ENCODE measurements at places on chromosomes 12 and 14.

DNA sequence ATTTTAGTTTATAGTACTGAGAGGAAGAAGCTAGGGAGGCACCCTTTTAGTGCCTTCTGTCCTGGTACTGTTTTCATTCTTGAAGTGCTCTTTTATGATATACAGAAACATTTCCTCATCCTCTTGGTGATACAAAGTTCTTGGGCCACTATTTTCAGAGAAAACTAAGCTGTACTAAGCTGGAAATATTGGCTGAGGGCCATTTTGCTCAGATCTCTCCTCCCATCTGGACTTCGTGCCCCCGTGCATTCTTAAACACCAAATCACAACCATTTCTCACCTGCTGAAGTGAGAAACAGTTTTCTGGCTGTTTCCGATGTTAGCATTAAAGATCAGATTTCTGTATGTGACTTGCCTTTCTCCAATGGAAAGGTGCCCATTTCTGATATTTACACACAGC is 158.9 kb downstream of the FBXL14 start:
- no peak for DNase-seq

- DNase-seq: peak; percentile 39
Measured at GRCh38 chr12:120652656-120653435, 12.4 kb downstream of the CABP1 start.

- no peak for DNase-seq
Measured at GRCh38 chr12:50979369-50980052, 27.2 kb downstream of the HIGD1C start.

DNA sequence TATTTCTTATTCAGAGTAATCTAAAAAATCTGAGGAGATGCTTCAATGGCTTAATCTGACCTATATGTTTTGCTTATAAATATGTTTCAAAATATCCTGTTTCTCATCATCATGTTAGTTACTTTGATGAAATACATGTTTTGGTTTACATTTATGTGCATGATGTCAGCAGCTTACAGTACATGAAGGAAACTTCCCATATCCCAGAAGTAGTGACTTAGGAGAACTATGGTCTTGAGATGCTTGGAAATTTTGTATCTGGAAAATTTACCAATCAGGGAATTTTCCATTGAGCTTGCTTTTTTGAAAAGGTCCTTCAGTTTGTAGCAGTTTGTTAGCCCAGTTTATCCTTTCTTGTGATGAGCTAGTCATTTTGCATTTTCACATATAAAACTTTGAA is 73.3 kb downstream of the RASSF8 start:
- no peak for DNase-seq

GRCh38 chr12:76920172-76921099 is 41.6 kb upstream of the CSRP2 start:
- DNase-seq: no peak

DNA sequence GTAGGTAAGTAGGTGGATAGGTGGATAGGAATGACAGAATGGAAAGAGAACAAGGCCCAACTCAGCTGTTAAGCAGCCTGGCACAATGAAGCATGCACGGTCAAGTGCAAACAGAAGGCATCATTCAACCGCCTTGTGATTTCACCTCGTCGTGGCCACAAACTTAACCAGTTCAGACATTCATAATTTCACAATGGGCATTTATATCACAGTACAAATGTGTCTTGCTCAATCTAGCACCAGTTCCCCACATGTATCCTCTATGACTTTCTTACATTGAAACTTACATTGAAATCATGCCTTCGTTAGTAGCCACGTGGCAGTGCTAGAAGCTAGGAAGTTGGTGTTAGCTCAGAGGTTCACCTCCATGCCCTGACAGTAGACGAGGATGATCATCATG is 207.5 kb downstream of the ETV6 start:
- DNase-seq: no peak

GRCh38 chr12:80056845-80057244 is 42.5 kb upstream of the OTOGL start:
- DNase-seq: peak; percentile 74

DNA sequence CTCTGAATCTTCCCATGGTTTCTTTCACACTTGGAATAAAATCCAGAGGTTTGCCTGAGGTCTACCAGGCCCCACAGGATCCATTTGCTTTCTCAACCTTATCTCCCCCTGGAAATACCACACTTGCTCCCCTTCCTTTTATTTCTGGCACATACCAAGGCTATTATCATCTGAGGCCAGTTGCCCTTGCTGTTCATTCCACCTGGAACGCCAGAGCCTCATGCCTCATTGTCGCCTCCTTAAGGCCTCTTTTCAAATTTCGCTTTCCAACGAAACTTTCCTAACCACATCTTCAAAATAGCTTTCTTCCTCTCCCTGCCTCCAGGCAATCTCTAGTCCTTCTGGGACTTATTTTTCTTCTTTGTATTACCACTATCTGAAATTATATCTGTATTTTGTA is 11.2 kb upstream of the LRIG3 start:
- DNase-seq: peak; percentile 13

- DNase-seq: no peak
Measured at GRCh38 chr14:105862581-105863239, 336.3 kb downstream of the TMEM121 start.

- no peak for DNase-seq
Measured at GRCh38 chr14:102390064-102390855, 27.5 kb downstream of the TECPR2 start.

DNA sequence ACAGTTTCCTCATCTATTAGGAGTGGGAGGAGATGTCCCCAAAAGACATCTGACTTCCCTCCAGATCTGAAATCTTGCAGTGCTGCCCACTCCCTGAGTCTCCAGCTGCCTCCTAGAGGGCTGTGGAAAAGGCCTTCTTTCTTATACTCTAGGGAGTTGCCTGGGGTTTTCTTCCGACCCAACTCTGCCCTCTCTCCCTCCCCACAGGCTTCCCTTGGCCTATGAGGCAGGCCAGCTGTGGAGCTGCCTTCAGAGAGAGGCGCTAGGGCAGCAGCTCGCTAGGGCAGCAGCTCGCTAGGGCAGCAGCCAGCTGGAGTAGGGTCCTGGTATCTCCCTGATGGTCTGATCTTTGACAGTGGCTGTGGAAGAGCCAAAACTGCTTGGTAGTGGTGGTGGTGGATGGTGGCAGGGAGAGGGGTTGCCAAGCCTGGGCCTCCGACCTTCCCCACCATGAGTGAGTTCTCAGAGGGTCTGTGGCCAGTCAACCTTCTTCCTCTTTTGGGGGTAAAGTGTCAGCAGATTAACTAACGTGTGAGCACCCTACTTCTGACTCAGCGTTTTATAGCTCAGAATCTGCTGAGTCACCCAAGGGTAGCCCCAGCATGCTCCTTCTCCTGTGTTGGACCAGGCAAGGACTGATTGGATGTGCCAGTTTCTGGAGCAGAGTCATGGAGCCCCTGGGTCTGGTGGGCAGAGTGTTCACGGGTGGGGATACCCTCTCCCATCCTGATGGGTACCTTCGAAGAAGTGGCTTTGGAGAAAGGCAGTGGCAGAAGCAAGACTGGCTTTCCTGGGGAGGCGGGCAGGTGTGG is 2.3 kb downstream of the SLC48A1 start:
- no peak for DNase-seq

- no peak for DNase-seq
Measured at GRCh38 chr14:75879031-75879430, 102.8 kb downstream of the TGFB3 start.

GRCh38 chr12:121826318-121827150 is 22.7 kb downstream of the SETD1B start:
- no peak for DNase-seq

GRCh38 chr12:30880061-30880460 is 46.5 kb upstream of the TSPAN11 start:
- DNase-seq: peak; percentile 100

DNA sequence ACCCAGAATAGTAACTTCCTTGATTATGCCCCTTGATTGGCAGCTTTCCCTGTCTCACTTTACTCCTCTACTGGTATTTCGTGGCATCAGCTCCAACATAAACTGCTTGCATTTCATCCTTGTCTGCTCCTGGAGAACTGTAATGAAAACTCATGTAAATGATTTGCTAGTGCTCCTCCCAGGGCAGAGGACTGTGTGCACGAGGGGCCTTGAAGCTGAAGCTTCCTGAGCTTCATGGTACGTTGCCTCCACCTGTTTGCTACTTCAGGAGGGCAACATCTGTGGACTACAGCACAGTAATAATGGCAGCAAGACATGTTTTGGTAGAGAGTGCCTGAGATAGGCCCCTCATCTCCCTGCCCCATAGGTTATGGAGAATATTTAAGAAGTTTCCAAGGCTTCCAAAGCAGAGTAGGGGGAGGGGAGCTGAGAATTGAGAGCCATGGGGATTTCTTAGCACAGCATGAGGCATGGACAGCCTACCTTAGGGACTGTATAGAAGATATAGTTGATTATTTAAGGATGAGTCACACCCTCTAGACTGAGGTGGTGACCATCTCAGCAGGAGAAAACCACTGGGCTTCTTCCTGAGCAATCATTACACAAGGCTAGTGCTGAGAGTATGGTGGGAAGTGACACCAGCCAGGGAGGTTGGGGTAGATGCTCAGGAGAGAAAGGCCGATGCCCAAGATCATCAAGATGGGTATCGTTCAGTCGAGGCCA is 29.5 kb downstream of the CCDC198 start:
- DNase-seq: no peak

DNA sequence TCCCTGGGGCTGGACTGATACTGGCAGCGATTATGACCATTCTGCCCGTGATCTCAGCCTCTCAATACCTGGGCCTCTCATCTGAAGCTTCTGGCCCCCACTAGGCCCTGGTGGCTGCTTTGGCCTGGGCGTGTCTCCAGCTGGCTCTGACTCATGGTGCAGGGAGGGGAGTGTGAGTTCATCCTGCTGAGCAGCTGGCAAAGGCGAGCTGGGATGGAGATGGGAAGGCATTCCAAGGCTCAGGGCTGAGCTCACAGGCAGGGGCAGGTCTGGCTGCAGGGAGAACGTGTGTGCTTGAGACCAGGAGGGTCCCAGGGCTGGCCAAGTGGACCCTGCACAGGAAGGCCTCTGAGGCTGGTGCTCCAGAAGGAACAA is 221.8 kb downstream of the TMEM121 start:
- DNase-seq: peak; percentile 85

- peak; percentile 89 for DNase-seq
Measured at GRCh38 chr12:110073049-110073831, 24.9 kb upstream of the C12orf76 start.

- DNase-seq: no peak
Measured at GRCh38 chr14:71243697-71244096, 336.4 kb downstream of the PCNX1 start.

GRCh38 chr14:91830777-91831176 is 36.6 kb downstream of the TC2N start:
- DNase-seq: no peak

DNA sequence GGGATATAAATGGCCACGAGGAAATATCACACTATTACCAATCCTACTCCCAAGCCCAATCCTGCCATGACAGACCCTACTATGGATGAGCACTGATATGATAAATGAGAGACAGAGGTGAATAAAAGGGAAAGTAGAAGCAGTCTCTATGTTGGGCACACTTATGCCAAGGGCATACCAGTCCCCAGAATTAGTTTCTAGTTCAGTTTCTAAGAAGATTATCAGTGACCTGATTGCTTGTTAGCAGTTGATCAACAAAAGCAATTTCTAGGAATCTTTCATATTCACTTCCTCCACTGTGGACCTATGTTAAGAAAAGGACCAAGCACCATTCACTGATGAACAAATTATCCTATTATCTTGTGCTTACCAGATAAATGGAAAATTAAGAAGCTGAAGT is 20.0 kb downstream of the SCAF11 start:
- no peak for DNase-seq

DNA sequence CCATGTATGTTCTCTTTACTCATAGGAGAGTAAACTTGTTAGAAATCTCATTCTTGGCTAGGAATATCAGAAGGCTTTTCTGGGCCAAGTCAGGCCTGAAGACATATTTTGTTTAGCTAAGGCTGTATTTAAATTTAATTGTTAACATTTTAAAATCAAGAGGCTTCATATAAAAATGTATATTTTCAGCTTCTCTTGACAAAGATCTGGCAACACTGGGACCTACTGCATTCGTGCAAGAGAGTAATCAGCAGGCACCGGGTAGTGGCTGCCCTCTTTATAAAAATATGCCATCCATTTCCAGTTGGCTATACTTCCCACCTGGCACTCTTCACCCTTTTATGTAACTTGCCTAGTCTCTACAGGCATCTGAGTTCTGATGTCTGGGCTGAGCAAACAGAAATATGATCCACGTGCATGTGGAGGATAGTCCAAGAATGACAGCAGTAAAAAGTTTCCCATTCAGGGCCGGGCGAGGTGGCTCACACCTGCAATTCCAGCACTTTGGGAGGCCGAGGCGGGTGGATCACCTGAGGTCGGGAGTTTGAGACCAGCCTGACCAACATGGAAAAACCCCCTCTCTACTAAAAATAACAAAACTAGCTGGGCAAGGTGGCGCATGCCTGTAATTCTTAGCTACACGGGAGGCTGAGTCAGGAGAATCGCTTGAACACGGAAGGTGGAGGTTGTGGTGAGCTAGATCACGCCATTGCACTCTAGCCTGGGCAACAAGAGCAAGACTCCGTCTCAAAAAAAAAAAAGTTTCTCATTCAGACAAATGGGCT is 2.0 kb upstream of the SOS2 start:
- peak; percentile 54 for DNase-seq

GRCh38 chr14:73463411-73463810 is 5.1 kb upstream of the NUMB start:
- DNase-seq: no peak
